ENCODE measurements at places on chromosomes 5 and 9.

DNA sequence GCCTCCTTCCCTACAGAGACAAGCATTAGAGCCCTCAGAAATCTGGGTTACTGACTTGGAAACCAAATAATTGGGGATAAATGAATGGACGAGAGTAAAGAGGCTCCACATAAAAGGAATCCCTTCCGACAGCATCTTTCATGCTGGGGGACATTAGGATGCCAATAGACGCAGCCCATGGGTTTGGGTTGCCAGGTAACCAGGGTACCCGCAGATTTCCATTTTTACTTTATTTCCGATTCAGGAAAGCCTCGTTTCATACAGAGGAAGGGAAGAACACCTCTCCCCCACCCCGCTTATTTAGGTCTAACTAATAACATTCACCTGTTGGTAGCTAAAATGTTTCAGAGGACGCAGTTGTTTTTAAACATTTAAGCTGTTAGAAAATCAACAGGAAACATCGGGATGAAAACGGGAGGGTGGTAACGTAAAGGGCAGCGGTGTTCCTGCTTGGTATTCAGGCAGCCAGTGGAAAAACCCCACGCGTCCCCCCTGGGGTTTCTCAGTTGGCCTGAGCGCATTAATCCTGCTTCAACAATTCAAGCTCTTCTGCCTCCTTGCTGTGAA is 179.5 kb downstream of the YTHDC2 start:
- DNase-seq, result no peak

DNA sequence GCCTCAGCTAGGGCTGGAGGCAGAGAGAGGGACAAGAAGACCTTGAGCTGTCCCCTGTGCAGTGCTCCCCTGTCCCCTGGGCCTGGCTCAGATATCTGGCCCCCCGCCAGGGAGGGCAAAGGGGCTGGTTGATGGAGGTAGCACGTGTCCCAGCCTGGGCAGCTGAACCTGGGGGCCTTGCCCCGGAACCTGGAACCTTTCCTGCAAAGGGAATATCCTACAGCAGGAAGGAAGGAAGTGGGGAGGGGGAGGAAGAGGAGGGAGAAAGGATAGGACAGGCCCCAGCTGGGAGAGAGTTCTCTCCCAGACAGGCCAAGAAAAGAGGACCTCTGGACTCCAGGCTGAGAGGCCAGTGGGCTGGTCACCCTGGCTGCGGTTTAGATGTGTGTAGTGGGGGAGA is 27.6 kb upstream of the PSD2 start:
- no peak for DNase-seq

- DNase-seq, result no peak
Measured at GRCh38 chr9:126128494-126129142, 198.0 kb upstream of the MVB12B start.

- DNase-seq, result no peak
Measured at GRCh38 chr9:109421026-109421970, 76.8 kb downstream of the PTPN3 start.

DNA sequence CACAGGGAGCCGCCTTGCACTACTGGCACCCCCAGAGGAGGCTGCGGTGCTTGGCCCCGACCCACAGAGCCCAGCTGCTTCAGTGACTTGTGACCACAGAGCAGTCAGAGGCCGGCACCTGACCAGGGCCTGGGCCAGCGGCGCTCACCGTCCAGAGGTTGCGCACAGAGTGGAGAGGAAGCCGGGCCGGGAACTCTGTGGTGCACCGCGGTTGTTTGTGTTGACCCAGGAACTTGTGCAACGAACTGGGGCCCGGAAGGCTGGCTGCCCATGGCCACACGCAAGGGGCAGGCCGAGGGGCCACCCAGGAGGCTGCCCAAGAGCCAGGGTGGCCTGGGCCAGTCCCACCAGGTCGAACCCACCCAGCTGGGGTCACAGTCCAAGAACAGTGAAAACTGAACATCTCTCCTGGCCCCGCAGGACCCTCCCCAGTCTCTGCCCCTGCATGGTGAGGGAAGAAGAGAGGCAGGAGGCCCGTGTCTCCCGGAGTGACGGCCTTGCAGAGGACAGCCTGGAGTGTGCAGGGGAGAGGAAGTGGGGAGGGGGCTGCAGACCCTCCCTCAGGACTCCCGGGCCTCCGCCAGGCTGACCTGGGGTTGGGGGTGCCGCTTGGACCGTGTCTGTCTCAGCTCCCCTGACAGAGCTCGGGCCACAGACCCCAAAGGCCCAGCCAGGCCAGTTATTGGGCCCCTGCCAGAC is 42.8 kb upstream of the EGFL7 start:
- no peak for DNase-seq

All from GDM1 (cell line).